ENCODE measurements at places on chromosomes 4 and X.

GRCh38 chr4:184406958-184407391 lies 67.4 kb downstream of the IRF2 start:
- no peak for DNase-seq

- DNase-seq = no peak
Observed at GRCh38 chr4:2408401-2408958, 10.0 kb downstream of the ZFYVE28 start.

- no peak for DNase-seq
Observed at GRCh38 chrX:375181-376036, 11.3 kb downstream of the PPP2R3B start.

- no peak for DNase-seq
Observed at GRCh38 chrX:71147496-71148277, 3.0 kb downstream of the NLGN3 start.

- no peak for DNase-seq
Observed at GRCh38 chr4:88090898-88091297, 67.5 kb downstream of the ABCG2 start.

DNA sequence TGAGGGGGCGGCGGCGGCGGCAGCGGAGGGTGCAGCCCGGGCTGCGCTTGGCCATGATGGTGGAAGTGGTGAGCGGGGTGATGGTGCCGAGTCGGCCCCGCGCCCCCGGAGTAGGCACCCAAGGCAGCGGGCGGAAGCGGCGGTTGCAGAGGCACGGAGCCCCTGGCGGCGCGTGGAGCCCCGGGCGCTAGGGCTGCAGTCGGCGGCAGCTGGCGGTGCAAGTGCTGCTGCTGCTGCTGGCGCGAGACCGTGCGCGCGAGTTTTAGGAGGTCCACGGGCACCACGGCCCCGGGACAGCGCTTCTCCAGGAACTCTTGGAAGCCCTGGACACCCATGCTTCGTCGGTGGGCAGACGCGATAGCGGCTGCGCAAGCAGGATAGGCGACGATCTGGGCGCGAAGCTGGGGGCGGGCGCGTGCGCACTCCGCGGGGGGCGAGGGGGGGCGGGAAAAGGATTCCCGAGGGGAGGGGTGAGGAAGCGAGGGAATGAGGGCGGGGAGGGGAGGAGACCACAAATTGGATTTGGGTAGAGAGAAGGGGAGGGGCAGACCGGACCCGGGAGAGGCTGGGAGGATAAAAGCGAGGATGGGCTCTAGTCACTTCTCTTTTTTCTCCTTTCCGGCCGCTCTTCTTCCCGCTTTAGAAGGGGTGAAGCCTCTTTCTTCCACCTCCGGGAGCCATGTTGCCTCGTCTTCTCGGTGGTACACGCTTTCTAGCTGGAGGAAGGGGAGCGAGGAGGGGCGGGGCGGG lies at the start of gene FAM120C:
Gene FAM120C (minus strand): TSS at position 391 of the 750 bp plus-strand sequence. CDS start 56 bp downstream, at position 335.
- DNase-seq = peak; percentile 68

GRCh38 chr4:144353292-144353691 lies 212.8 kb upstream of the GYPA start:
- DNase-seq = no peak

DNA sequence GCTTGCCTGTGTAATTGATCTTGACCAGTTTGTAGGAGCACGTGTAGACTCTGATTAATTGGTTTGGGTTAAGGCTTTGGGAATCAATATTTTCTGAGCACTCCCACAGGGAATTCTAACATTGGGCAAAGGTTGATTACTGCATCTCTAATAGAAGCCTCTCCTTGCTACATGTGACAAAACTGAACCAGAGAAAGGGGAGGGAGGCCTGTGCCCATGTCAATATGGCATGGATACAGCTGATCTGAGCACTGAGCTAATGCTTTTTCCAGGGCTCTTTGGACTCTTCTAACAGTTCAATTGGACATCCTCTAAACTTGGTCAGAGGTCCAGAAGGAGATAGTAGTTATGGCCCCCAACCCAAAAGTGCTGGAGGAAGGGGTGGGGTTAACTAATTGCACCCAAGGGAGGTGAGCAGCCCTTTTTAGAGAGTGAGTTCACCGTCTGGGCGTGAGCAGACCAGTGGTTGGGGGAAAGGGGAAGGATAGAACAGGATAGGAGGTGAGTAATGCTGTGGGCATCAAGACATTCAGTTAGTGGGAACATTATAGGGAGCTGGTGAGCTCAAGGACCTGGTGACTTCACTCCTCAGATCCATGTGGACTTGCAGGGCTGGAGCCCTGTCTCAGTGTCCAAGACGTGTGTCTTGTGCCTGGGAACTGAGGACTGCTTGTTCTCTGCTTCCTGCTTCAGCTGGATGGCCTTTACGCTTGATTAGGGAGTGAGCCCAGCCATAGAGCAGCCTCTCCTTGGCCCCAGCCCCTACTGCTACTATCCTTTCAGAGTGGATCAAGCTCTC lies 22.8 kb downstream of the MSN start:
- no peak for DNase-seq

DNA sequence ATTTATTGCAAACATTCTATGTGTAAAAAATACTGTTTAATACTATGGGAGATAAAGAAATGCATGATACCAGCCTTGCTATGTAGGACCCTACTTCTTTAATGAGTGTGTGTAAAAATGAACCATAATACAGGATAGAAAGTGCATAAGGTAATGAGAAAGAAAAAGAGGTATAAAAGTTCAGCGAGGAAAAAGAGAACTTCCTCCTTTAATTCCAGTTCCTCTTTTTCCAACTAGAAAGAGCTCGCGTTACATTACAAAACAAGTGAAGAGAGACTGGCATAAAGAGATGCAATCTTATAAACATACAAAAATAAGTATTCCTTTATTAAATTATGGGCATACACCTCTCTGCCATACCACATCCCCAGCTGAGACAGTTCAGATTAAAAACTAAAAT lies 77.4 kb downstream of the ANKRD17 start:
- DNase-seq = no peak

DNA sequence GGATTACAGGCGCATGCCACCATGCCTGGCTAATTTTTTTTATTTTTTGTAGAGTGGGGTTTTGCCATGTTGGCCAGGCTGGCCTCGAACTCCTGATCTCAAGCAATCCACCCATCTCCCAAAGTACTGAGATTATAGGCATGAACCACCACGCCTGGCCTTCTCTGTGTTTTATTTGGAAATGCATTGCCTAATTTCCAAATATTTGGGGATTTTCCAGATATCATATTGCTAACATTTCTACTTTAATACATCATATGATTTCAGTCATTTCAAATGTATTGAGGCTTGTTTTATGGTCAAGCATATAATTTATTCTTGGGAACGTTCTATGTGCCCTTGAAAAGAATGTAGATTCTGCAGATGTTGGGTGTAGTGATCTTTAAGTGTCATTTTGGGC lies 38.8 kb downstream of the FGF2 start:
- no peak for DNase-seq

DNA sequence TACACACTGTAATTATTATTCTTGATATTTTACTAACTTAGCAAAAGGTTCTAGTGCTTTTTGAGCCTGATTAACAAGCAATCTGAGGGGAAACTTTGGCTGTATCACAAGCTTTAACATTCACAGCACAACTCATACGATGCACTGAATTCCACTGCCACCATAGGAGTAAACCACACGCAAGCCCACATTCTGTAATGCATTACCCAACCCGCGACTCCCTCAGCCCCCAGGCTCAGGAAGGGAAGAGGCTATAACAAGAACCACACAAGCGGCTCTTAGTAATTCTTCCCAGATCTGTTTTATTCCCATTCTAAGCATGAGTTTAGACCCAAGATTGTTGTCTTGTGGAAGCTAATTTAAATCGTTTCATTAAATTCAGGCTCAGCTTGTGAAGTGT lies 138.5 kb upstream of the TBL1X start:
- DNase-seq = no peak

GRCh38 chr4:20618731-20619130 lies 81.5 kb upstream of the PACRGL start:
- no peak for DNase-seq

DNA sequence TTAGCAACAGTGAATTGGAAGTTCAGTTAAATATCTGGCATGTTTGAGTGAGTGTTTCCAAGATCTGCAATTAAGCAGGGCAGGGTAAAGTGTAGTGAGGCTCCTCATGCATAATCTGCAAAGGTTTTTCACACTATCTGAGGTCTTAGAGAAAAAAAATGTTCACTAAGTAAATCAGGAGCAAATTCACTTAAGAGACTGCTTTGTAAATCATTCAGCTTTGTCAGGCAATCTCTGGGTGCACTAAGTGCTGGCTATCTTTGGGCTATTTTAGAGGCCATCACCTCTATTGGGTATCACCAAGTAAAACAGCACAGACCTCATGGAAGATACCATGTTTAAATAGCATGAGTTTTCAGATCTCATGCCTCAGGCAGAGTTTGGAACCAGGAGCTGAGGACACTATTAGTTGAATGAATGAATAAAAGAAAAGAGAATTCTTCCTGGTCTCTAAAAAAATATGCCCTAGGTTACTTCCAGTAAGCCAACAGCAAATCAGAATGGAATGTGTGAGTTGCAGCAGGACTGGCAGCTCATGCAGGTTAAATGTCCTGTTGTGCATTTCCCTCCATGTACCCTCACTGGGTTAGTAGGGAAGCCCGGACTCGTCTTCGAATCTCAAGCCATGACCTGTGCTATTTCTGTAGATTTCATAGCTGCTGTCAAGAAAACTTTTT lies 195.3 kb downstream of the KCNIP4 start:
- DNase-seq = no peak

- no peak for DNase-seq
Observed at GRCh38 chrX:19827088-19827487, 60.3 kb downstream of the SH3KBP1 start.

- DNase-seq = peak; percentile 49
Observed at GRCh38 chr4:7434766-7435150, at the start of gene PSAPL1. Gene PSAPL1, minus strand, starts transcription at chr4:7434930. Its CDS starts 51 bp downstream, at chr4:7434879.

DNA sequence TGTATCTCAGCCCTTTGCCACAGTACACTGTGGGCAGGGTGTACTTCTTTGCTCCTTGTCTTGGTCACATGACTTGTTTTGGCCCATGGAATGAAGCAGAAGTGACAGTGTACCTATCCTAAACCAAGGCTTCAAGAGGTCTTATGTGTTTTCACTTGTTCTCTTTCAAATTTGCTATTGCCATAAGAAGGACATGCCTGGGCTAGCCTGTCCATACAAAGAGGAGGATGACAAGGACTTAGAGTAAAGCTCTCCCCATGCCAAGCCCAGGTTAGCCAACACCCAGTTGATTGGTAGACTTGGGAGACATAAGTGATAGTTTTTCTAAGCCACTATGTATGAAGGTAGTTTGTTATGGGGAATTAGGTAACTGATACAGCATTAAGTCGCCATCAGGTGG lies 141.1 kb upstream of the MID1 start:
- DNase-seq = no peak

DNA sequence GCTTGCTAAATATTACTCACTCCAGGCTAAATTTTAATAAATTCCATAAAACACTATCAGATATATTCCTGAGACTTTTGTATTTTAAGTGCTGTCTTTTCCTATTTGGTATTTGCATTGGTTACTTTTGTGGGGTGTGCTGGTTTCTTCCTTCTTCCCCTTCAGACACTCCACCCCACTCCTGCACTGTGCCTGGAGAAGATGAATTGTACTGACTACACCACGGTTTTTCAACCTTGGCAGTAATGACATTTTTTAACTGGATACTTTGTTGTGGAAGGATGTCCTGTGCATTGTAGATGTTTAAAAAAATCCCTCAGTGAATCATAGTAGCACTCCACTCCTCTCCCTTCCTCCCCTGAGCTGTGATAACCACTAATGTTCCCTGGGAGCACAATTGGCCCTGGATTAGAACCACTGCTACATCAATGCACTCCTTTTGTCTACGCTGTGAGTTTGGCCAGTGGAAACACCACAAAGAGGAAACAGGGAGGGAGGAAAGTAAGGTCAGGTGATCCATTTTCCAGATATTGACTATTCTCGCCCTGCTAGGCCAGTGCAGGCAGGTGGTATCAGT lies 36.3 kb downstream of the SNCA start:
- DNase-seq = no peak

DNA sequence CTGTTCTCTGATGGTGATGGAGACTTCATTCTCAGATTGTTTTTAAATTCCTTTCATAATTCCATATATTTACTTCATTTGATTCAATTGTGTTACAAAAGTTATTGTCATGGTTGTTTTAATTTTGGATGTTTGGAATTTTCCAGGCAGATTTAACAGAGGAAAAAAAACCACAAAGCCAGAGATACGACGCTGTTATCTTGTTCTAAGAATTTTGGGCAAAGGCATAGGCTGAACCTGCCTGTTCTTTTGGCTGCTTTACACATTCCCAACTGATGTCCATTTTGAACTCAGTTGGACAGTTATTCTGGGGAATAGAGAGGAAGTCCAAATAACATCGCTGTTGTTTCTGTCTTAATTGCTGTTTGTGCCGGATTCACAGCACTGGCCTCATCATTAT lies 65.7 kb downstream of the LINC00632 start:
- no peak for DNase-seq

GRCh38 chrX:11321986-11322385 lies 28.8 kb downstream of the AMELX start:
- DNase-seq = no peak

DNA sequence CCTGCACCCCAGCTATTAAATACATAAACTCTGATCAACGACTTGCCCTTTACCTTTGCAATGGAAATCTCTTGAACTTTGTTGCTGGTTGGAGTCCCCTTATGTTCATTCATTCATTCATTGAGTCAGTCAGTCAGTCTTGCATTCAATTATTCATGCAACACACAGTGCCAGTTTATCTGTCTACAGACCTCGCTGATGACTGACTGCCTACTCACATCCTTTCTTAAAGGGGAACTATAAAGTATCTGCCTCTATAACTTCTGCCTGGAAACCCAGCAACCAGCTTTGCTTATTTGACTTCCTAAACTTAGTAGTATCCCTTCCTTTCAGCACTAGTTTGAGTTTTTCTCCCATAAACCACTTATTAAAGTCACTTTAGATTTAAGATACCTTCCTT lies 620.8 kb upstream of the ADGRL3 start:
- DNase-seq = no peak

GRCh38 chrX:153884590-153884989 lies 1.4 kb downstream of the L1CAM start:
- DNase-seq = no peak

- DNase-seq = no peak
Observed at GRCh38 chr4:20512985-20513384, 187.3 kb upstream of the PACRGL start.

DNA sequence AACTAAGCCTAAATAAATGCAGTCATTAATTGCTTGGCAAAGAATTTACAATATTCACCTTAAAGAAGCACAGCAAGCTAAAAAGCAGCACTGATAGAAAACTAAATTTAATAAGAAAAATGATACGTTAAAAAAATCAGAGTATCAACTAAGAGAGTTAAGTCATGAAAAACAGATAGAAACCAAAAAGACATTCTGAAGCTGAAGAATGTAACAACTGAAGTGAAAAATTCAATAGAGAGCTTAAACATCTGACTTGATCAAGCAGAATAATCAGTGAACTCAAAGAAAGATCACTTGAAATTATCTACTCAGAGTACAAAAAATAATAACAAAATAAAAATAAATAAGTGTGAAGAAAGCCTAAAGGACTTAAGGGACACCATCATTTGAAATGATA lies 588.0 kb upstream of the HS3ST1 start:
- DNase-seq = no peak

GRCh38 chrX:15985937-15986336 lies 131.3 kb upstream of the AP1S2 start:
- no peak for DNase-seq

All from NCI-H2029 (cell line).